ENCODE measurements at places on chromosomes 2 and 18.

DNA sequence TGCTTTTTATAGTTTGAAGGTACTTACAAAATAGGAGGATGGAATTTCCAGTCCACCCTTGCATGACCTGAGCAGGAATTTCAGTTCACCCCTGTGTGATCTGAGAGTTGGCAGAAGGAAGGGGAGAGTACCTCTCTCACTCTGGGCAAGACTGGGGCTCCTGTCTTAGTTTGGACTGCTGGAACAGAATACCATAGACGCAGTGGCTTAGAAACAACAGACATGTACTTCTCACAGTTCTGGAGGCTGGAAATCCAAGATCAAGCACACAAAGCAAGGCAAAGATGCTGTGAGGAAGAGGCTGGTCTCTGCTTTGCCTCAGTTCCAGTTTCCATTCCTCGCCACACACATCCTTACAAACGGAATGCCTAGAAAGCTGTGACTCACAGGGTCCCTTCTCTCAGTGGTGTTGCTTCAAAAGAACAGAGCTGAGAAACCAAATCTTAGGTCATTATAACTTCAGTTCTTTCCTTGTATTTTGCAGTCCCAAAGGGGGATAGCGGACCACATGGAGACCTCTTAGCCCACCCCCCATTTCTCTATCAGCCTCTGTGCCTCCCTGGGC lies 108.8 kb upstream of the HAAO start:
- H3K4me3 ChIP-seq = no peak overlapping the region
- peaks cover 9% of the 10 kb centered on the region for H3K27me3 ChIP-seq
- no peaks in the 10 kb centered on the region for H3K4me1 ChIP-seq

GRCh38 chr2:78606895-78607294 lies 418.6 kb upstream of the REG3G start:
- no peaks in the 10 kb centered on the region for H3K36me3 ChIP-seq
- no peak overlapping the region for H3K27ac ChIP-seq
- H3K4me3 ChIP-seq = no peak overlapping the region
- H3K27me3 ChIP-seq = no peaks in the 10 kb centered on the region

DNA sequence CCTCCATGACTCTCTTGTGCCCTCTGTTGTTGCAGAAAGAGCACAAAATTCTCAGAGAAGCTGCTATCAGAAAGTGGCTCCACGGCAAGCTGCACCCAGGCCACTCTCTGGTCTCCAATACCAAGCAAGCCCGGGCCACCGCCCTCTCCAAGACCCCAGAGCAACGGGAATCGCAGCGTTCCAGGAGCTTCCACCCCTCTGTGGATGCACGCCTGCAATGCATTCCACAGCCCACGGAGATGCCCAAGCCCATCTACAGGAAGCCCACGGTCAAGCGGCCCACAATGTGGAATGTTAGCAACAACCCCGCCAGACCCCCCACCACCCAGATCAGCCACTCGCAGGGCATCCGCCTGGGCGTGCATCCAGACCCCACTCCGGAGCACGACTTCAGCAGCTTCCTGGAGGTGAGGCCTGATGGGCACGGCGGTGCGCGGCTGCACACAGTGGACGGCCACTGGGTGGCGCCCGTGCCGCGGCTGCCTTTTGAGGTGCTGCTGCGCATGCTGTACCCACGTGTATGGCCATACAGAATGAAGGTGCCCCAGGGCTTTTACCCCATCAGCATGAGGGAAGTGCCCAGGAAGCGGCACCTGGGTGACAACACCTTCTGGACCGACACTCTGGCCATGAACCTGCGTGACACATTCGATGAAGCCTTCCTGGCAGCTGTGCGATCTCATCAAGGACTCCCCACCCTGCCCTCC lies 6.3 kb downstream of the ANKRD53 start:
- peaks cover 4% of the 10 kb centered on the region for H3K4me1 ChIP-seq
- peak; percentile 52 for DNase-seq
- peaks cover 43% of the 10 kb centered on the region for H3K36me3 ChIP-seq
- H3K27me3 ChIP-seq = no peaks in the 10 kb centered on the region

DNA sequence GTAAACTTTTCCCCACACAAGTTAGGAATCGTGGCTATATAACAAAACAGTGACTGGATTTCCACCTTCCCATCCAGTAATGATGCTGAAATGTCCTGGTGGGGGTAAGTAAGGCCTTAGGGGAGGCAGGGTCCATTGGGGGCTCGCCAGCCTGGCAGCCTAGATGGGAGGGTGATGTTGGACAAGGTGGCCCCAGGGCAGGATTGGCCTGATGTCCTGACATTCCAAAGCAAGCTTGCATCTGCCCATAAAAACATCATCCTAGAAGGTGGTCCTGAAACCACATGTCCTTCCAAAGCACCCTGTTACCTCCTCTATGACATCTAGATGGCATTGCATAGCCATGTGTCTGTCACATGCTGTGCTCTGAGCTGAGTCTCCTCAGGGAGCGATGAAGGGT lies 54.1 kb upstream of the RAB6C start:
- peaks cover 9% of the 10 kb centered on the region for H3K4me1 ChIP-seq
- H3K4me3 ChIP-seq = no peak overlapping the region
- DNase-seq = no peak

DNA sequence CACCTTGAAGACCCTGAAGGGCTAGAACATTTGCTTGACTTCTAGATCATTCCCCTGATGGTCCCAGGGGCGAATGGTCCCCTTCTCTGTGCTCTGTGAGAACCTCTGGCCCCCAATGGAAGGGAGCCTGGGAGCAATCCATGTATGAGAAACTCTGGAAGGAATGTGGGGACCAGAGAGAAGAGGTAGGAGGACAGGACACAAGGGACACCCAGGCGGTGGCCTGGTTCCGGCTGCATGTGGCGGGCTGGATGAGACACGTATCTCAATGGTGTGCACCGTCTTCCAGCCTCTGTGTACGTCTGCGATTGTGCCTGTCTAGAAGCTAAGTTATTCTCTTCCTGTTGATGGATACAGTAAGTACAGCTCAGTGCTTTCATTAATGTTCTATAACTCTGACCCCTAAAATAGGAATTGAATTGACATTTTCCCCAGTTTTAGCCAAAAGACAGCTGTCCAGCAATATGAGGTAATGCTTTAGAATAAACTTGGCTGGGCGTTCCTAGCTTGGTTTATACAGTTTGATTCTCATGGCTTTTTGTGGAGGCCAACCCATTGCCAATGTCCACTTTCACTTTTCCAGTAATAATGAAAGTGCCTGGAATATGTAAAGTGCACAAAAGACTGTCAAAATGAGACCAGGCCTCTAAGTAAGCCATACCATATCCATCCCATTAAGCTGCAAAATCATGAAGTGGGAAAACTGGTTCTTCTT lies 30.1 kb upstream of the COPS8 start:
- peaks cover 8% of the 10 kb centered on the region for H3K27me3 ChIP-seq
- peaks cover 28% of the 10 kb centered on the region for H3K4me1 ChIP-seq

DNA sequence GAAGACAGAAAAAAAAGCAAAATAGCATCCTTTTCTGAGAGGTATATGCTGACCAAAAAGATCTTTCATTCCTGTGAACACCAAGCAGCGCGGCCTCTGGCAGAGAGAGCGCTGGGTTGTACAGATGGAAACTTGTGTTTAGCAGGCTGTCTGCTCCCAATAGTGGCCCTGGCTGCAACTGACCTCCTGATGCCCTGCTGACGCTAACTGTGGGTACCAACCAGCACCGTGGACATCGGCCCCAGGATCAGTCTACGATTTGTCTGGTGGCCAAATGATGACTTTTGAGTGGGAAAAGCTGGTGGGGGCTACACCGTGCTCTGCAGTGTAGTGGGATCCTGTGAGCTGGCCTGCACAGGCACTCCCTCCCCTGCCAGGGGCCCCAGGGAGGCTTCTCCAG lies 15.7 kb downstream of the COA5 start:
- no peak for DNase-seq
- no peaks in the 10 kb centered on the region for H3K4me1 ChIP-seq
- H3K27ac ChIP-seq = no peak overlapping the region
- H3K27me3 ChIP-seq = no peaks in the 10 kb centered on the region

DNA sequence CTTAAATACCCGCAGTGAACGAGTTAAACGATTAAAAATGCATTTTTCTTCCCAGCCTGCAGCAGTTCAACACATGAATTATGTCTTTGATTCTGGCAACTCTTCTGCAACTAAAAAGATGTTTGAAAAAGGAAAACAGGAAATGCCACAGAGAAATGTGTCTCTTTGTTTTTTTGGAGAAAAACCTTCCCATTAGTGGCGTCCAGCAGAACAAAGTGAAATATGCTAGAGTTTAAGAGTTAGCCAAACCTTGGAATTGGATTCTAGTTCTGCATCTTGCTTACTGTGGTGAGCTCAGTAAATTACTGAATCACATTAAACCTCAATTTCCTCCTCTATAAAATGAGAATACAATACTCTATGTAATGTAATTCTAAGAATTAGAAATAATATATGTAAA lies 900.2 kb upstream of the ACVR2A start:
- H3K4me1 ChIP-seq = no peaks in the 10 kb centered on the region
- H3K27ac ChIP-seq = no peak overlapping the region
- DNase-seq = no peak

GRCh38 chr2:200966770-200967169 lies 3.3 kb upstream of the ORC2 start:
- H3K4me1 ChIP-seq = peaks cover 55% of the 10 kb centered on the region
- peak overlapping the region; percentile 13 for H3K4me3 ChIP-seq
- H3K27ac ChIP-seq = peak overlapping the region; percentile 62
- peaks cover 10% of the 10 kb centered on the region for H3K36me3 ChIP-seq
- no peaks in the 10 kb centered on the region for H3K27me3 ChIP-seq

DNA sequence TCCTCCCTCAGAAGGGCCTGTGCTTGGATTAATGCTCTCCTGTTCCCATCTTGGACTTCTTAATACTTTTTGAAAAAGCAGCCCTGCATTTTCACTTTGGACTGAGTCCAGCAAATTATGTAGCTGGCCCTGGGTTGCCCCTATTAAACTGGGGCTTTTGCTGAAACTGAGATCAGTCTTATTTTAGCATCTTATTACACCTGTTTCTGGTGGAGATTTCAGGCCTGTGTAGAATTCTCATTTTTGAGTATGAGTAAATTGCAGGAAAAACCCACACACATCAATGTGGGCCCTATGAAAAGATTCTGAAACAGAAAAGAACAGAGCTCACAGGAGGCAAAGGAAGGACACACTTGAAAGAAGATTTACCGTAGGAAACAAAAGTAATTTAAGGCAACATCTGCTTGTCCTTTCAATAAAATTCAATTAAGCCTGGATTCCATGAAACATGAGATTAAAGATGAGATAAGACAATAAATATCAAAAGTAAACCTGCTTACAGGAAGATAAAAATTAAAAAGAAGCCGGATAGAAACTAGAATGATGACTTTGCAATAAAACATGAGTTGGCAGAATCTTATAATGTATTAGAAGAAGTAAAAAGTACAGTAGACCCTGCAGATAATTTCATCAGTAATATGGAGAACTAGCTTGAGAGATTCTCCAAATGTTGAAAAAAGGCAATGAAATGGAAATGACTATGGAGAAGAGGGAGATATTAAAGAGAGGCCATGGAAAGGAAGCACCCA lies 90.7 kb upstream of the GCFC2 start:
- no peaks in the 10 kb centered on the region for H3K27me3 ChIP-seq
- no peak overlapping the region for H3K27ac ChIP-seq
- DNase-seq = no peak
- H3K4me3 ChIP-seq = no peak overlapping the region
- no peaks in the 10 kb centered on the region for H3K36me3 ChIP-seq

DNA sequence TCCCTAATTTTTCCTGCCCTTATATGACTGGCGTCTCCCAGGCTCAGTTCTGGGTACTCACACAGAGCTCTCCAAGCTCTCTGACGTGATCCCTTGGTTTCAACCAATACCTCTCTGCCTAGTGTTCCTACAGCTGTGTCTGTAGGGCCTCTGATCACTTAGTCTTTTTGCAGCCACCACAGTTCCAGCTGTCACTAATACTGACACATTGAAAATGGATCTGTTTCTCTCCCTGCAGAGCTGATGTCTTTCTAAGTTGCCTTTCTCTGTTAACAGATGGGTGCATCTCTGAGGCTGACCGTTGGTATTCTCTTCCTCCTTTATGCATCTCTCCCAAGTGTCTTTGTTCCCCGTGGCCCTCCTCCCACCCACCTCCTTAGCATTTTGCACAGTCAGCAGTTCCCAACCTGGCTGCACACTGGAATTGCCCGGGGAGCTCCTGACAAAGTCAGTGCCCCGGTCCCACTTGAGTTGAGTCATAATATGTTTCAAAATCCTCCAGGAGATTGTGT lies 62.5 kb downstream of the CERS6 start:
- no peak overlapping the region for H3K4me3 ChIP-seq
- H3K27ac ChIP-seq = no peak overlapping the region
- H3K27me3 ChIP-seq = no peaks in the 10 kb centered on the region
- no peaks in the 10 kb centered on the region for H3K36me3 ChIP-seq
- H3K4me1 ChIP-seq = peaks cover 27% of the 10 kb centered on the region

DNA sequence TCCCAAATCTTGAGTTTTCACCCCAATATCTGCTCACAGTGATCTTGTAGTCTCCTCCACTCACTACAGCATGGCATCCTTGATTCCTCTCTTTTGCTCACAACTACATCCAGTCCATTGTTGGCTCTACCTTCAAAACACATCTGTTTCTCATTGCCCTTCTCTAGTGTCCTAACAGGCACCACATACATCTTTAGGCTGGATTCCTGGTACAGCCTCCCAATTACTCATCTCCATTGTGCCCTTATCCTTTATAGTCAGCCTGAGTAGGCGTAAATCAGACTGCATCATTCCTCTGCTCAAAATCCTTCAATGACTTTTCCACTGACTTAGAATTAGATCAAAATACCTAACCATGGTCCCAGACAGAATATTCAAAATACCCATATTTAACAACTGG lies 10.7 kb upstream of the TAF1B start:
- no peaks in the 10 kb centered on the region for H3K36me3 ChIP-seq
- H3K27ac ChIP-seq = no peak overlapping the region
- DNase-seq = no peak
- no peak overlapping the region for H3K4me3 ChIP-seq
- no peaks in the 10 kb centered on the region for H3K4me1 ChIP-seq

GRCh38 chr2:241224018-241224850 lies 35.8 kb downstream of the ANO7 start:
- H3K4me1 ChIP-seq = peaks cover 1% of the 10 kb centered on the region
- H3K27ac ChIP-seq = no peak overlapping the region
- peaks cover 33% of the 10 kb centered on the region for H3K36me3 ChIP-seq
- DNase-seq = no peak
- no peak overlapping the region for H3K4me3 ChIP-seq
- H3K27me3 ChIP-seq = no peaks in the 10 kb centered on the region

DNA sequence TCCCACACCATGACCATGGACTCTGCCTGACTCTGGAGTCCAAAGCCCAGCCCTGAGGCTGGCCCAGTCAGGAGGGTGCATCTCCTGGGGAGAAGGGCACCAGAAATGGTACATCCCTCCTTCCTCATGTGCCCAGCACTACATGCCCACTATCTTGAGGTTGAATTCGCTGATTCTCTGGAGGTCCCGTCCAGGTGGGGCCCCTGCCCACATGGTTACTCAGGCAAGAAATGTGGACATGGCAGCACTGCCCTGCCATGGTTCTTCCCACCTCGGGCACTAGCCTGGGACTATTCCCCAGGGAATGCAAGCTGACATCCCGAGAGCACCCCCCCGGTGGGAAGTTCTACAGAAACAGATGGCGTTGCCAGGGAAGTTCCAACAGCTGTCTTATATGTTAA lies 15.3 kb upstream of the HES6 start:
- no peaks in the 10 kb centered on the region for H3K27me3 ChIP-seq
- no peak for DNase-seq
